ENCODE measurements at places on chromosomes 5 and 9.

DNA sequence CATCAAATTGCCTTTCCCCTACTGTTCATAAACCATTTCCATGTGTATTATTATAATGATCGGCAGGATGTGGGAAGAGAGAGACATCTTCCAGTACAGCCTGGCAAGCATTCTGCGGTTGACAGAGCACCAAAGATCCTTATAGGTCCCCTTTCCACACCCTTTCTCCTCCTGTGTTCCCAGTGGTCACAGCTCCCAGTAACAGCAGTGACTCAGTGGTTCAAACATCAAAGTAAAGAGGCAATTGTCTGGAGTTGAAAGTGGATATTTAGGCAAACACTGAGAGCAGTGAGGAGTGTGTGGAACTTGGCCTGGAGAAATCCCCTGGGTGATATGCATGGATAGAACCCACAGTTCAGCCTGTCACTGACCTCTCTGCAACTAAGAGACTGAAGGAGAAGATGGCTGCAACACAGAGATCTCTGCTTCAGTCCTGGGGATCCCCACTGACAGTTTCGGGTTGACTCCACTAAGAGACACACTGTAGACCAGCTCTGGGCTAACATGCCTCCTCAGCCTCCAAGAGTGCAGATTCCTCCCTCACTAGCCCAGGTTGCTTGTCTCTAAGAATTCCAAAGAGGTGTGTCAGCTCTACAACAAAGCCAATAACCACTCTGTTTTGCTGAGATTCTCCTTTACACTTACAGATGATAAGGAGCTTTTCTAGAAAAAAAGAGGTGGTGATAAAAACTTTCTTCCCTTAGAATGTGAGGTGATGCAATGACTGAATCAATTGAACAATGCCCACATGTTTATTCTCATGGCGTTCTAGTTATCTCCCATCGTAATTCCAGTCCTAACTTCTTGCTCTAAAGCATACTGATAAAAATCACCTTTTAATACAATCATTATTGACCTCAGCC is 94.4 kb upstream of the IL6ST start:
- DNase-seq, result no peak

DNA sequence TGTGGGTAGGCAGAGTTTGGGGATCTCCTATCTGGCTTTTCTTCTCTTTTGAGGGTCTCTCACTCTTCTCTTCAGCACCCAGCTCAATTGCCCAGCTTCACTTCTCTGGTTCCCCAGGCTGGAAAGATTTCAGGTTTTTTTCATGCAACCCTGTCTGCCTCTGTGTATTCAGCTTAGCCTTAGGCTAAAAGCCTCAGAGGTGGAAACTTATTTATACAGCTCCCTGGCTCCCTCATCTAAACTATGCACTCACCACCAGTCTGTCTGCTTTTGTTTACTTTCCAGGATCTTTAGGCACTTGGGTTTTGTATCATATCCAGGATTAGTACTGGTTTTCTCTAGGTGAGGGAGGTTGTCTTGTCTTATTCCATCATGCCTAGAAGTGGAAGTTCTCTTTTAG is 540.2 kb upstream of the TRPC7 start:
- DNase-seq, result no peak

GRCh38 chr9:114894609-114895433 is 35.6 kb downstream of the TNFSF8 start:
- DNase-seq, result peak; percentile 81

DNA sequence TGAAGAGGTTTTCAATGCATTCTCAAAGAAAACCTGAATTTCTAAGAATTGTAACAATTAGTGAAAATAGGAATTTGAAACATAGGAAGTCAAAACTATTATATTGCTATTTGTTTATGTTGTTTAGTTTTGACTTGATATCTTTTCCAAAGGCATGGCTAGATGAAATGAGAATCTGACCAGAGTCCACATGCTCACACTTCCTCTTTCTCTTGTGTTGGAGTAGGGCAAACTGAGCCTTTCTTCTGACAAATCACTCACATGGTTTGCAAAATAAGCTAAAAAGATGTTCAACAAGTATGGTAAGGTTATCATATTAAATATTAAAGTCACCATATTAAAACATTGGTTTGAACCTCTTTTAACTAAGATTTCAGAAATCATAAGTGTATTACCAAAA is 512.6 kb downstream of the ISL1 start:
- DNase-seq, result no peak

- peak; percentile 89 for DNase-seq
These were observed 8.2 kb upstream of the GRAMD2B start for GRCh38 chr5:126414874-126415502.

- no peak for DNase-seq
These were observed 48.2 kb downstream of the GABBR2 start for GRCh38 chr9:98660541-98660940.

GRCh38 chr9:91489361-91489899 is 65.8 kb upstream of the NFIL3 start:
- DNase-seq, result no peak

DNA sequence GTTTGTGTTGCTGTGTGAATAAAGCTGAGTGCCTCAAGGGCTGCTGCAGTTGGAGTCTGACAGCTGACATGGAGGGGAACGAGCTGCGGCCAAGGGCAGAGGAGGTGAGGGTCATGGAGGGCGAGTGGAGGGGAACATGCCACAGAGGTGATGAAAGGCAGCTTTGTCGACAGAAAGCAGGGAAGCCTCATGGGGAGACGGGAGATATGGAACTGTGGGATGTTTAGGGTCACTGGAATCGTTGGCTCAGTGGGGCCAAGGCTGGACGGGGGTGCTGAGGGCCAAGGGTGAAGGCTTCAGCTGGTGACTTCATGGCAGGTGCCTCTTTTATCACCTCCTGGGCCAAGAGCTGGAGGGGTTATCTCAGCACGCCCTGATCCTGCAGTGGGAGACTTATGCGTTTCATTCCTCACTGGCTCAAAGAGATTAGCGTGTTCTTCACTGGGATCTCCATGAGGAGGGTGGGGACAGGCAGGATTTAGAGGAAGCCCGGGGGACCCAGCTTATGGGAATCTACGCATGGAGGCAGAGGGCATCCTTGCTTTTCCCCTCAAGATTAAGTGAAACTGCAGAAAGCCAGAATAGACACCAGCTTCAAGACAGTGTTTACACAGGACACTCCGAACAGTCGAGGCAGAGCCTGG is 42.2 kb downstream of the FAM240B start:
- DNase-seq, result no peak

- DNase-seq, result no peak
These were observed 207.7 kb downstream of the FRMD3 start for GRCh38 chr9:83330207-83331196.

DNA sequence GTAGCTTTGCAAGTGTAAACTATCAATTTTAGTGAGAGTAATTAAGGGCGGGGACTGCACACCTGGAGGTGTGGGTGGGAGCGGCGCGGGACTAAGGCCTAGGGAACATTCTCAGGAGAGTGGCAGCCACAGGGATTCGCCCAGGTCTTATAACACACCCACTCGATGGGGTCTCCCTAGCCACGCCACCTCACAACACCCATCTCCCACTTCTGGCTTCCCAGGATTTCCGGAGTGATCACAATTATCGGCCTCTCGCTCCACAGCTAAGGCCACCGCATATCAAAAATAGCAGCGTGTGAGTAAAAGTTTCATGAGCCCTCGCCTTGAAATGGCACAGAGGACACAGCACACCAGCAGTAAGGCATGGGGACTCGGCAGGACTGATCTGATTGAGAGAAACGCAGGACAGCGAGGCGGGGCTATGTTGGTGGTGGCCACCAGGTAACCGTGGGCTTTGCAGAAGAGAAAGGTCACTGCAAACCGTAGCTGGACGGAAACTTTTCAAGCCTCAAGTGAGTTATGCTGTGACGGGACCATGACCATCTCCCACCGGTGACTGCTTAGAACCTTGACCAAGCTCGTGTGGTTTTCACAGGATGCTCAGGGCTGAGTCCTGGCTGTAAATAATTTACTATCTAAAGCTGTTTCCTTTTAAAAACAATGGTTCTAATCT is 1.1 kb upstream of the LPAR1 start:
- no peak for DNase-seq

DNA sequence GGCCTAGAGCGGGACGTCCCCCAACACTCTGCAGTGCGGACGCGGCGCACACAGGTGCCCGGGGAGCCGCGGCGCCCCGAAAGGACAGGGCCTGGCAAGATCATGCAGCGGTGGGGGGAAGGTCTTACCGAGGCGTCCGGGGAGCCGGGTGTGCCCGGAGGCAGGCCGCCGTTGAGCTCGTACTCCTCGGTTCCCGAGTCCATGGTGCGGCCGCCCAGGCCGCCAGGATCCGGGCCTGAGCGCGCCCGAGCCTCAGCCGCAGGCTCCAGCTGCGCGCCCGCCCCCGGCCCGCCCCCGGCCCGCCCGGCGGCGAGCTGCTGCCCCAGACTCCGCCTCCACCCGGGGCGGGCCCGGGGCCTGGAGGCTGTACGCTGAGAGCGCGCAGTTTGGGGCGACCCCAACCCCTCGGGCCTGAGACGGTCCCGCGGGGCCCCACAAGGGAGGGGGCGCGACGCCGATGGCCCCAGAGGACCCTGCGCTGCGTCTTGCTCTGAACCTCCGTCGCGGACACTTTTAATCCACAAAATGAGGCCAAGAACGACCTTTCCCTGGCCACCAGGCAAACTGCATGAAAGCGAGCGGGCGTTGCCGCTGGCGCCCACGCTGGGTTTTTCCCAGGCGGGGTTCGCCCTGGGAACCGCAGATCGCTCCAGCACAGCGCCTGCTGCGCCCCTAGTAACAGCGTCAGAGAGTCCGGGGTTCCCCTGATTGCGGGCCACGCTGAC is at the start of gene NINJ1:
TSS of gene NINJ1 (minus strand) at position 237 of the 725 bp plus-strand sequence. CDS start at position 203, 34 bp downstream.
- DNase-seq, result peak; percentile 87

- no peak for DNase-seq
These were observed 80.4 kb downstream of the DIRAS2 start for GRCh38 chr9:90562229-90562628.

DNA sequence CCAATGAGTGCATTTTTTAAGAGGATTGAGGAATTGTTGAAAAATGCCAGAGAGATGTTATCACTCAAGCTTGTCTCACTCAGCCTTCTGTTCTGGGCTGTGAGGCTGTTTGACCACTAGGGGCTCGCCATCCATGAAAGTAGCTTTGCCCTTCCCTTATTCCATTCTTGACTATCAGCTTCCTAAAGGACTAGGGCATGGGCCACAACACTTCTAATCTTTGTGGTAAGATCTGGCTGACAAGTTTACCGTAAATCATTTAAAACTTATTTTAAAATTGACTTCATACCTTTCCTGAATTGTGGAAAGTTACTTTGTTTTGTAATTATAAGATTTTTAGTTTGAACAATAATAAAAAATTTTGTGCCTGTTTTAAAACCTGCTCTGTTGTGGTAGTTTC is 49.5 kb downstream of the TJP2 start:
- peak; percentile 41 for DNase-seq

- DNase-seq, result no peak
These were observed 27.5 kb downstream of the FNIP1 start for GRCh38 chr5:131769336-131769735.

- DNase-seq, result no peak
These were observed 30.8 kb downstream of the ZSWIM6 start for GRCh38 chr5:61362796-61363368.

DNA sequence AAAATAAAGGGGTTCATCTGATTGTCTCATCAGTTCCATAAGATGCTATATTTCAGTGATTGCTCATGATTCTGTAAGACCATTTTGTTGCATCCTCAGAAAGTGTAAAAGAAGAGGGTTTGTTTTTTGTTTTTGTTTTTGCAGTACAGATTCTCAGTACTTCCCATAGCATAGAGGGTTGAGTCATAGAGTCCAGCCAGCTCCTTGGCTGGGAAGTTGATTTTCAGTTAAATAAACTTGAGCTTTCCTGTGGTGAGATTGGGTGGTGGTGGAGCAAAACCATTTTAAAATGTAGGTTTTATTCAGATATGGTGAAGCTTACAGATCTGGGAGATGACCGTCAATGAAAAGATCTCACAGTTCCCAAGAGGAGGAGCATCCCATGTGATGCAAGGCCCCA is 48.2 kb downstream of the DAPK1 start:
- peak; percentile 38 for DNase-seq

- peak; percentile 92 for DNase-seq
These were observed 49.8 kb downstream of the EBF1 start for GRCh38 chr5:159049844-159050315.

DNA sequence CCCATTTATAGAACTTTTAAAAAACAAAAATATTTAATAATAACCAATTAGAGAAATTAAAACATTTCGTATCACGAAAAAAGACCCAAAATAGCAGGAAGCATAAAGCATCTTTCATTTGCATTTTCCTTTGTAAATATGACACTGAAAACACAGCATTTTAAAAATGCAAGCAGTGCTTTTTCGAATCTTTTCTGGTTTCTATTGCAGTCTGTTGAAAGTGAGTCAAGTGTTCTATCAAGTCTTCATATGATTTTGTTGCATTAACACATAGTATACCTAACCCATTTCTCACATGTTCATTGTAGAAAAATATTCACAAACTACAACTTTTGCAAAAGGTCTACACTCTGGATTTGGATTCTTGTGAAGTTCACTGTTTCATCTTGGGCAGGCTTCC is 198.8 kb downstream of the SEMA5A start:
- DNase-seq, result no peak

DNA sequence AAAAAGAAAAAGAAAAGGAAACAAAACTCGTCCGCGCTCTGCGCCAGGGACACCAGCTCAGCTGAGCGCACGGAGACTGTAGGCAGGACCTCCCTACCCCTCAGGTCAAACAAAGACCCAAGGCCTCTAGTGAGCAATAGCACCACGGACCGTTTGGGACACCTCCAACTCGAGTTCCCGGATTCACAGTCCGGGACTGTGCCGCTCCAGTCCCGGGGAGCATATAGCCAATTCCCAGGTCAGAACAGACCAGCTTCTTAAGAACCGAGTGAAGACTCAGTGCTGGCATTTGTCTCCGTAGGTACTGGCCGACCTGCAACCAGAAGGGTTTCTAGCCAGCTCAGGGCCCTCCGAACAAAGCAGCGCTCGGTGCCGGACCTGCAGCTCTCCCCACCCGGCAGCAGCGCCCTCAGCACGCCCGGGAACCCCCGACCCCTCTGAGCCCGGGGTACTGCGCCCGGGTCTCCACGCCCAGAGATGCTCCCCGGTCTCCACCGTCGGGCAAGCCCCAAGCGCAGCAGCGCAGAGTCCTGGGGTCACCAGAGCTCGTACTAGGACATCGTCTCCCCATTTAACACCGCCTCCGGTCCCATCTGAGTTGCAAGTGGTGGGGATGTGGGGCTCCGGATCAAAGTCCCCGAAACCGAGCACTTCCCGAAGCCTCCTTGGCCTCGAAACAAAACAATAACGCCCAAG is 591 bp downstream of the ABCA1 start:
- peak; percentile 58 for DNase-seq

DNA sequence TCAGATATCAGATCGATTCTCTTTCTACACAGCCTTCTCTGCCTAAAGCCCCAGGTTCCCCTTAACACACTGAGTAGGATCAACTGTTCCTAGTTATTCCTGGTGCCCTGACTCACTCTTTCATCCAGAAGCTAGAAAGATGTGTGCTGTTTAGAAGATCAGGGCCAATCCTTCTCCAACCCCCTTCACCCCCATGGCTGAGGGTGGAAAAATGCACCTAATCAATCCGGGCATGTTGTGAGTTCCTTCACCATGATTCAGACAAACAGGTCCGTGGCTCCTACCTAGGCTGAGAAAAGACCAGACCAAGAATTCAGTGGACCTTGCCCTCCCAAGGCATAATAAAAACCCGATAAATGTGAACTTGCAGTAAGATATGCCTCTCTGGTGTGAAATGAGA is 85.4 kb upstream of the EQTN start:
- DNase-seq, result peak; percentile 37

- DNase-seq, result no peak
These were observed 13.8 kb downstream of the LEAP2 start for GRCh38 chr5:132887283-132887682.

- DNase-seq, result no peak
These were observed 124.4 kb downstream of the SLC28A3 start for GRCh38 chr9:84216151-84216550.

GRCh38 chr5:137367951-137368350 is 131.2 kb downstream of the SPOCK1 start:
- DNase-seq, result no peak

GRCh38 chr5:147188200-147189108 is 46.4 kb upstream of the STK32A start:
- DNase-seq, result peak; percentile 72
